ENCODE measurements at places on chromosomes 7 and 10.

DNA sequence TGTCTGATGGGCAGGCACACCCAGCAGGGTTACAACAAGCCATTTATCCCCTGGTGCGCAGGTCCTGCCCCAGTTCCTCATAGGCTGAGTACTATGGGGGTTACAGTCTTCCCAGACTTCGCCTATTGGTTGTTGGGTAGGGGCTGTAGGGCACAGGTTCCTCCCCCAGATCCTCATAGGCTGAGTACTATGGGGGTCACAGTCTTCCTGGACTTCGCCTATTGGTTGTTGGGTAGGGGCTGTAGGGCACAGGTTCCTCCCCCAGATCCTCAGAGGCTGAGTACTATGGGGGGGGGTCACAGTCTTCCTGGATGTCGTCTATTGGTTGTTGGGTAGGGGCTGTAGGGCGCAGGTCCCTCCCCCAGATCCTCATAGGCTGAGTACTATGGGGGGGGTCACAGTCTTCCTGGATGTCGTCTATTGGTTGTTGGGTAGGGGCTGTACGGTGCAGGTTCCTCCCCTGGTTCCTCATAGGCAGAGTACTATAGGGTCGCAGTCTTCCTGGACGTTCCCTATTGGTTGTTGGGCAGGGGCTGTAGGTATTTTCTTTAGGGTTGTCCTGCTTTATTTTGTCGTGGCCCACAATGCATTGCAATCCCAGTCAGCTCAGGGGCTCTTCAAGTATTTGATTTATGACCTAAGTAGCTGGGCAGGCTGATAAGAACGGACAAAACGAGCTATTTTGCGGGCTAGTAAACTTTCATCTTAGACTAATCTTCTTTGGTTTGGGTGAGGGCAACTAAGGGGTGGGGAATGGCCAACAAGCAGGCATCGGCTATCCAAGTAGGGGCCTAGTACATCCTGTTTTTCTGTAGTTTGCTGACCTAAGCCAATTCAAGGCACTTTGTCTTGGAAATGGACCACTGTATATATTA lies 3.4 kb downstream of the LRRC27 start:
- peak; percentile 77 for DNase-seq

GRCh38 chr10:1874533-1874932 lies 137.2 kb upstream of the ADARB2 start:
- no peak for DNase-seq

- no peak for DNase-seq
These were observed 21.7 kb downstream of the EBF3 start for GRCh38 chr10:129942391-129942790.

DNA sequence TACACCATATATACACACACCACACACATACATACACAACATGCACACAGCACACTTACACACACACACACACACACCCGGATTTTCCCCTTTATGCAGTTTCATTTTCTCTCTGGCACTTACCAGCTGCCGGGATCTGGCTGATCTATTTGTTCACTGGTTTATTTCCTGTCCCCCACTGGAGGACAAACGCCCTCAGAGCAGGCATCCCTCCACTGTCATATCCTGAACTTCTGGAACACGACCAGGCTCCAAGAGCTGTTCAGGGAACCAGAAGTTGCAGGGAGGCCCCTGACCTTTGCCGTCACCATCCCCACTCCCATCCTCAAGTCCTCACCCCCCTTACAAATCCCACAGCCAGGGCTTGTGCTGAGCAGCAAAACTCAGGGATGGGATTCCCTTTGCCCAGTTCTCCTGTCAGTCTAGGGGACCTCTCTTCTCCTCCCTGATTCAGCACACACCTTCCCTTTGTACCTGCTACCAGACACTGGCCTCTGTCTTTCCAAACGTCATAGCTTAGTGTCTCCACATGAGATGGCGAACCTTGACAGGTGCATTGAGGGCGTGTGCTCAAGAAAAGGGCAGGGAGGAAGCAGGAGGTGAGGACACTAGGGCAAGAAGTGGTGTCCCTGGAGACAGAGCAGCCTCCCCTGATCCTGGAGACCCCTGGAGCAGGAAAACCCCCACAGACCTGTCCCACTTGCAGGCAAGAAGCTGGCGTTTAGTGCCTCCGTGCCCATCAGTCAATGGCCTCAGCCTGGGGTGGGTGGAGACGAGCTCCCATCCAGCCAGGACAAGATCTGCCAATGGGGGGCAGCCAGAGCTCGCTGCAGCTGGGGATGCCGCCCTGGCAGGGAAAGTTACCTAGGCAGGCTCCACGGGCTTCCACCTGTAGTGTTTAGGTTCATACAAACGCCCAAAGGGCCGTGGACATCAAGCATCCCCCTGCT lies 12.7 kb upstream of the DOCK1 start:
- no peak for DNase-seq

- no peak for DNase-seq
These were observed 927 bp upstream of the ALOX5 start for GRCh38 chr10:45373003-45373575.

- DNase-seq: peak; percentile 98
These were observed 88.7 kb upstream of the MYL10 start for GRCh38 chr7:101717628-101718357.

DNA sequence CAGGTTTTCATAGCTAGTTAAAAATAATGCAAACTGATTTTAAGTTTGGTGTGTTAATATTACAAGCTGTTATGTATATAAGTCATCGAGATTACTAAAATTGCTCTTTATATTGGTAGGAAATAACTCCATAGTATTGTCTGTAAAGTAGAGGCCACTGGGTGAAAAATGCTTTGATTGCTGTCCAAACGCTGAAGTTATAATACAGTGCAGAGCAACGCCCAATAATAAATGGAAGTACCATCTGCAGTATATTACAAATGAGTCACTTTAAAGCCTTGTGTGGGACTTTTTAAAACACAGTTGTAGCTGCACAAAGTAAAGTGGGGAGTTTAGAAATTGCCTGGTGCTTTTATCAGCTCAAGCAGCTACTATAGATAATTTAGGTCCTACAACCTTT lies 196.1 kb downstream of the NXPH1 start:
- DNase-seq: no peak

DNA sequence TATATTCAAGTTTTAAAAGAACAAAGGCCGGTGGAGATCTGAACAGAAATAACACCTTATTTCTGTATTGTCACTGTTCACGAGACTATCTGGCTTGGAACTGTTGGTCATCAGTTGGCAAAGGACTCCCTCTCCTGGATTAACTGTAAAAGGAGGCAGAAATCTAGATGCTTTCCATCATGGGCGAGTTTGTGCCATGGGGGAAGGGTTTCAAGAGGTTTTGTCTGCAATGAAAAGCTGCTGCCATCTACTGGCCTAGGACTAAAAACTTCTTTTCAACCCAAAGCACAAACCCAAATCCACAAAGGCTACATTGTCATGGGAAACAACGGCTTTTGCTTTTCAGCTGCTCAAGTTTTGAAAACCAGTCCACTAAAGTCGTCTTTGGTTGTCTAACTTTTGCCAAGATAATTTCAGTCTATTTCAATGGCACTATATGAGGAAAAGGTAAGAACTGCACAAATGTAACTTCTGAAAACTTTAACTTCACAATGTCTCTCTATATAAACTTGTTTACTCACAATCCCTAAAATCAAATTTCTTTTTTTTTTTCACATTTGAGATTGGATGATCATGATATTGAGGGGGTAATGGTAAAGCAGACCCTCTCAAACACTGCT lies 196.8 kb downstream of the SKAP2 start:
- DNase-seq: peak; percentile 86

DNA sequence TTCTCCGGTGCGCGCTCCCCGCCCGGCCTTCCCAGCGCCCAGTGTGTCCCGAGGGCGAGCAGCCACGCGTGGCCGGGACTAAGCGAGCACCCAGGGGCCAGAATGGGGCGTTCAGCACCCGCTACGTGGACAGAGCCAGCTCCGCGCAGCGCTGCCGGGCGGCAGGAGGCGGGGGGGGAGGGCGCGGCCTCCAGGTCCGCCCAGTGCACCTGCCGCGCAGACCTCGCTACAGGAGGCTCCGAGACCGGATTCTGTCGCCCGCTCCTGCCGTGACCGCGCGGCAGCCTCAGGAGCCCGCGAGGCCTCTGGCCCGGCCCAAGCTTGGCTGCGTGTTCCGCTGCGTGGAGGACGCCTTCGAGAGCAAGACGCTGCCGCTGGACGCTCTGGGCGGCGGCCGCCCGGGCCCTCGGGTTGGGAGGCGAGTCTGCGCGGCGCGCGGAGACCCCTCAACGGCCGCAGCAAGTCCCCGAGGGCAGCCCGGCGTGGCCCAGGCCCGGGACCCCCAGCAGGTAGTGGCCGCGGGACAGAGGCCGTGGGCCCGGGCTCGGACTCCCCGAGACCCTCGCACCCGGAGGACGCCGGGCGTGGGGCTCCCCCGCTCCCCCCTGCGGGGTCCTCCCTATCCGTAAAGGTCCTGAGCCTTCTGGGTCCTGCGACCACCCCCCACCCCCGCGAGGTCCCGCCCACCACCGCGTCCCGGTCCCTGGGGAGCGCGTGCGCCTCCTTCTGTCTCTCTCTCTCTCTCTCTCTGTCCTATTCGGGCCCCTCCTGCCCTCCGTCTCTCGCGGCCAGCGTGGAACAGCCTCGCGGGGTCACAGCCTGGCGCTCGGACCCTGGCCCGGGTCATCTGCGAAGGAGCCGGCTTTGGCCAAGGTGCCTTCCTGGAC lies 904 bp upstream of the DPYSL4 start:
- peak; percentile 7 for DNase-seq

DNA sequence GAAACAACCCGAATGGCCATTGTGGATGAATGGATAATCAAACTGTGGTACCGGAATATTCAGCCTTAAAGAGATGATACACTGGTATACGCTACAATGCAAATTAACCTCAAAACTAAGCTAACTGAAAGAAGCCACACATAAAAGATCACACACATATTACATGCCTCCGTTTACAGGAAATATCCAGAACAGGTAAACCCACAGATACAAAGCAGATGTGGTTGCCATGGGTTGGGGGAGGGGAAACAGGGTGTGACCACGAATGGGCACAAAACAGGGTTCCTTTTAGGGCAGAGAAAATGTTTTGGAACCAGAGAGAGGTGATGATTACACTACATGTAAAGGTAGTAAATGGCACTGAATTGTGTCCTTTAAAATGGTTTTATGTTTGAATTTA lies 16.6 kb downstream of the ESYT2 start:
- no peak for DNase-seq

GRCh38 chr7:81111358-81111757 lies 192.5 kb upstream of the SEMA3C start:
- no peak for DNase-seq

DNA sequence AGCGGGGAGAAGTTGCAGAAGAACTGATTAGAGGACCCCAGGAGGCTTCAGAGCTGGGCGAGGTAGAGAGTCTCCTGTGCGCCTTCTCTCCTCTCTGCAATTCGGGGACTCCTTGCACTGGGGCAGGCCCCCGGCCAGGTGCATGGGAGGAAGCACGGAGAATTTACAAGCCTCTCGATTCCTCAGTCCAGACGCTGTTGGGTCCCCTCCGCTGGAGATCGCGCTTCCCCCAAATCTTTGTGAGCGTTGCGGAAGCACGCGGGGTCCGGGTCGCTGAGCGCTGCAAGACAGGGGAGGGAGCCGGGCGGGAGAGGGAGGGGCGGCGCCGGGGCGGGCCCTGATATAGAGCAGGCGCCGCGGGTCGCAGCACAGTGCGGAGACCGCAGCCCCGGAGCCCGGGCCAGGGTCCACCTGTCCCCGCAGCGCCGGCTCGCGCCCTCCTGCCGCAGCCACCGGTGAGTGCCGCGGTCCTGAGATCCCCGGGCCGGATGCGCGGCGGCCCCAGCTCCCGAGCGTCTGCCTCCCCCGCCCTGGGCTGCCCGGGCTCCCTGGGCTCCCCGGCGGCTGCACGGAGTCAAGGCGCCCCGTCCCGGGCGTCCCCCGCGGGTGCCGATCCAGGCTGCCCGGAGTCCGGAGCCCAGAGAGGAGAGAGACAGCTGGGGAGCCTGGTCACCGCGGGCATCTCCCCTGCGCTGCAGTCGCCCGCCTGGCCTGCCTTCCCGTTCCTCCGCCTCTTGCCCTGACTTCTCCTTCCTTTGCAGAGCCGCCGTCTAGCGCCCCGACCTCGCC lies at the start of gene PLAU:
Gene PLAU (plus strand): TSS at position 369 of the 789 bp plus-strand sequence. CDS start 424 bp downstream, outside the sequence.
- peak; percentile 68 for DNase-seq

DNA sequence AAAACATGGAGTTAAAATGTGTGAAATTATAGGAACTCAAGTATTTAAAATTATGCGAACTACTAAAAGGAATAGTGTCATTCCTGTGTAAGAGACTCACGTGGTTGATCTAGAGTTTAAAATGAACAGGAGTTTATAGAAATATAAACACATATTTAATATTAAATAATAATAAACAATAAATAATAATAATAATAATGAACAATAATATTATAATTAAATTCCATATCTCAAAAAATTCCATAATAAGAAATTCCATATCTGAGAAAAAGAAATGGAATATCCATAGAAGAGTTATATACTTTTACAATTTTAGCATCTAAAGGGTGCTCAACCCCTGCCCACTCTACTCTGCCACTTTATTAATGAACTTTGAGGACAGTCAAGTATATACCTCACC lies 429.6 kb downstream of the TNS3 start:
- DNase-seq: no peak

DNA sequence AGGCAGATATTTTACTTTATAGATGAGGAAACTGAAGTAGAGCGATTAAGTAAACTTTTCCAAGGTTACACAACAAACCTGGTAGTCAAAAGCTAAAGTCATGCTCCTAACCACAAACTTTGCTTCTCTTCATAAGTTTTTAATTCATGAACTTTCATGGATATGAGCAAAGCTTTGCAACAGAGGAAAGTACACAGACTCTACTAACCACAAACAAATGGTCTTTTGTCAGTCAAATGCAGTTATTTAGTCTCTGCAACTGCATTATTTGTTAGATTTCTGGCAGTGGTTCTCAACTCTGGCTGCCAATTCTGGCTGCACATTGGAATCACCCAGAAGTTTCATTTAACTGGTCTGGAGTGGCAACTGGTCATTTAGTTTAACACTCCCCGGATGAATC lies 140.6 kb upstream of the TMEM168 start:
- peak; percentile 96 for DNase-seq

GRCh38 chr10:120076996-120077706 lies 184.6 kb downstream of the SEC23IP start:
- DNase-seq: no peak

DNA sequence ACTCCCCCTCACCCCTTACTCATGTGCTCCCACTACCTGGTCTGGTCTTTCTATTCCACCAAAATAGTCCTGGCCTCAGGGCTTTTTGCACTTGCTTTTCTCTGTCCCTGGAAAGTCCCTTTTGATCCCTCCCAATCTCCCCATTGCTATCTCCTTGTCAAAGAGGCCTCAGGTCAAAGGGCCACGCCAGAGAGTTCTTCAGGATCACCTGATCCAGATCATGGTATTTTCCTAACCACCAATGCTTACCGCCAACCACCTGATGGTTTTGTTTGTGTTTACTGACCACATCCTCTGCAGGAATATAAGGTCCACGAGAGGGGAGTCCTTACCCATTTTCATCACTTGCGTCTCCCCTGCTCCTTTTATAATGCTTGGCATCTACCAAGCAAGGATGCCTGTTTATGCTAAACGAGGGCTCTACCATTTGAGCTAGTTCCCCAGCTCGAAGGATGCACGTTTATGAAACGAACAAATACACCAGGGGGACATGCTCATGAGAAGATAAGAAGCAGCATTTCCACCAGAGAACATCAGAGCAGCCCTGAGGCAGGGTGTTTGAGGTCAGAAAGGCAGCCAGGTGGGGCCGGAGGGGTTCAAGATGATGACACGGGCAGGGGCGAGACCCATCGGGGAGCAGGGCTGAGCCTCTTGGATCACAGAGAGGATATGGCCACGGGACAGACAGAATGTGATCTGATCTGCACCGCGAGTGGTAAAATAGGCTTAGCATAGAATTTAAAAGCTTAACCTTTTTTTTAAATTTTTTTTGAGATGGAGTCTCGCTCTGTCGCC lies 43.1 kb upstream of the FOXK1 start:
- no peak for DNase-seq
